Neural progenitor cell (in vitro differentiated cells): ENCODE measurements at places on chromosomes 7 and 10.
A peak's percentile ranks its signal among the peaks of the same experiment; 100 is the strongest.

- DNase-seq = no peak
These were observed 51.3 kb downstream of the IKZF1 start for GRCh38 chr7:50355817-50356178.

DNA sequence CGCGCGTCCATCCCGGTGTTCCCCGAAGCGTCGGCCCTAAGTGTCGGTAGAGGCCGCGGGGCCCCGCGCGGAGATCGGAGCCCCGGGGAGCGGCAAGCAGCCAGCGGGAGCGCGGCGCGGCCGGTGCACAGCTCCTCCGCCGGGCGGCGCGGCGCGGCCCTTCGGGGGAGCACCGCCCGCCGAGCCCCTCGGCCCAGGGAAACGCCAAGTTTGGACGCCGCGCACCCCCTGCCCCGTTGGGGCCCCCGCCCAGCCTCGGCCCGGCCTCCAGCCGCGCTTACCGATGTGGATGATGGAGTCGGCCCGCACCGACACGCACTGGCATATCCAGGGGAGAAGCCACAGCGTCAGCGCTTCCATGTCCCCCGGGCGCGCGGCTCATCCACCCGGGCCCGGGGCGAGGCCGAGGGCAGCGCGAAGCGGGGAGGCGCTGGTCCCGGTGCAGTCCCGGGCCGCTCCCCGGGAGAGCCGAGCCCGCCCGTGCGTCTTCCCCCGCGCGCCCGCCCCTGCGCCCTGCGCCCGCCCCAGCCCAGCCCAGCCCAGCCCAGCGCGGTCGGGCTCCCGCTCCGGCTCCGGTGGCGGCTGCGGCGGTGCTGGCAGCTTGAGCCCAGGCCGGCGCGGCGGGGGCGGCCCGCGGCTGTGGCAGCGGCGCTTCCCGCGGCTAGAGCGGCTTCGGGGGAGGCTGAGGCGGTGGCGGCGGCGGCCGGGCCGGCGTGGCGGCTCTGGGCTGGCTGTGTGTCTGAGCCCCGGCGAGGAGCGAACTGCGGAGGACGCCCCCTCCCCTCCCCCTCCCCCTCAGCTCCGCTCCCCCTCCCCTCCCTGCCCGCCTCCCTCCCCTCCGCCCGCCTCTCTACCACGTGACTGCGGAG, at the start of gene GRID1:
Gene GRID1 (minus strand): TSS at position 763 of the 869 bp plus-strand sequence.
- DNase-seq = peak; percentile 83

- DNase-seq = no peak
These were observed 13.4 kb downstream of the NOM1 start for GRCh38 chr7:156962897-156963296.

- no peak for DNase-seq
These were observed 275.5 kb downstream of the PLXNA4 start for GRCh38 chr7:132300599-132301277.

GRCh38 chr7:69436946-69437345, 161.3 kb upstream of the AUTS2 start:
- DNase-seq = no peak

GRCh38 chr10:86961481-86962091, 3.2 kb downstream of the SNCG start:
- DNase-seq = no peak

- DNase-seq = peak; percentile 21
These were observed 10.9 kb downstream of the GPR141 start for GRCh38 chr7:37694208-37695094.

DNA sequence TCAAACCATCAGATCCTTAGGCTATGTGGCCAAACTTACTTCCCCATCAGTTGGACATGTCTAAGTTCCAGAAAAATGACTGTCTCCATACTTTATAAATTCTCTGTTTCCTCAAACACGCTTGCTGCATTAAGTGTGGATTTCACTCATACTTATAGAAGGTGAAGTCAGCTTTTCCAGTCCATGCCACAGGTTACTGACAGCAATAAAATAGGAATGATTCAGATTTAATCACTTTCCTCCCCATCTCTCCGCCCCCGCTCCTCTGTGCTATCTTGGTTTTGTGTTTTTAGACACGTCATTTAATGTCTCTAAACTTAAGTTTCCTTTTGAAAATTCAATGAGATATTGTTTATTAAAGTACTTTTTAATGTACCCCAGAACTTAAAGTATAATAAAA, 1098.0 kb upstream of the C7orf33 start:
- DNase-seq = no peak

GRCh38 chr7:3159445-3159844, 115.8 kb upstream of the CARD11 start:
- no peak for DNase-seq

GRCh38 chr10:4088354-4089066, 303.5 kb upstream of the KLF6 start:
- DNase-seq = no peak

GRCh38 chr7:159083001-159083697, 61.5 kb downstream of the VIPR2 start:
- no peak for DNase-seq

DNA sequence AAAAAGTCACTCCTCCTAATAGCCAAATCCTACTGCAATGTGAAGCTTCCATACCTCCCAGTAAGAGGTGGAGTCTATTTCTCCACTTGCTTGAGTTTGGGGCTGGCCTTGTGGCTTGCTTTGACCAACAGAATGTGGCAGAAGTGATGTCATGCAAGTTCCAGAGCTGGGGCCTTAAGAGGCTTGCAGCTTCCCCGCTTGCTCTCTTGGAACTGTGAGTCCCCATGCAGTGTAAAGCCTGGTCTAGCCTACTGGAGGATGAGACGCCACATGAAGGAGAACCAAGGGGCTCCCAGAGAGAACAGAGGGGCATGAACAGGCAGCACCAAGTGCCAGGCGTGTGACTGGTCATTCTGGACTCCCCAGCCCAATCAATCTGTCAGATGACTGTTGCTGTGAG, 58.6 kb upstream of the OPALIN start:
- DNase-seq = peak; percentile 66

GRCh38 chr7:3861941-3862340, 560.9 kb downstream of the SDK1 start:
- DNase-seq = no peak

GRCh38 chr10:9613338-9614075, 1404.2 kb upstream of the CELF2 start:
- no peak for DNase-seq

GRCh38 chr10:111439034-111439842, 362.4 kb downstream of the ADRA2A start:
- no peak for DNase-seq

DNA sequence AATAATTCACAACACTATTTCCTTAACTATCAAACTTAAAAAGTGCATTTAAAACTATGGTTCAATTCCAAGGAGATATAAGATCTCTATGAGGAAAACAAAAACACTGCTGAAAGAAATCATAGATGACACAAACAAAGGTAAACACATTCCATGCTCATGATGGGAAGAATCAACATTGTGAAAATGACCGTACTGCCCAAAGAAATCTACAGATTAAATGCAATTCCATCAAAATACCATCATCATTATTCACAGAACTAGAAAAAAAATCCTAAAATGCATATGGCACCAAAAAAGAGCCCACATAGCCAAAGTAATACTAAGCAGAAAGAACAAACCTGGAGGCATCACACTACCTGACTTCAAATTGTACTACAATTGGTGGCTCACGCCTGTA, 159.9 kb upstream of the EEPD1 start:
- DNase-seq = no peak

- DNase-seq = no peak
These were observed 55.7 kb downstream of the ST7 start for GRCh38 chr7:117008886-117009531.

DNA sequence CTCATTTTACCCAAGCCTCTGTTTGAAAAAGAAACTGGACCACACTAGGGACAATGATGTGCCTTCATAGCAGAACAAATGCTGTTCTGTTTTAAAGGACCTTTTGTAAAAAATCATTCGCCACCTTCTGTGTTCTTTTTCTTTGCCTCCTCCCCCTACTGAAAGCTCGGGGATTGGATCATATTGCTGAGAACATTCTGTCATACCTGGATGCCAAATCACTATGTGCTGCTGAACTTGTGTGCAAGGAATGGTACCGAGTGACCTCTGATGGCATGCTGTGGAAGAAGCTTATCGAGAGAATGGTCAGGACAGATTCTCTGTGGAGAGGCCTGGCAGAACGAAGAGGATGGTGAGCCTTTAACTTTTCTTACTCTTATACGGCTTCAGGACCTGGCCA, 62.2 kb downstream of the POLL start:
- no peak for DNase-seq

DNA sequence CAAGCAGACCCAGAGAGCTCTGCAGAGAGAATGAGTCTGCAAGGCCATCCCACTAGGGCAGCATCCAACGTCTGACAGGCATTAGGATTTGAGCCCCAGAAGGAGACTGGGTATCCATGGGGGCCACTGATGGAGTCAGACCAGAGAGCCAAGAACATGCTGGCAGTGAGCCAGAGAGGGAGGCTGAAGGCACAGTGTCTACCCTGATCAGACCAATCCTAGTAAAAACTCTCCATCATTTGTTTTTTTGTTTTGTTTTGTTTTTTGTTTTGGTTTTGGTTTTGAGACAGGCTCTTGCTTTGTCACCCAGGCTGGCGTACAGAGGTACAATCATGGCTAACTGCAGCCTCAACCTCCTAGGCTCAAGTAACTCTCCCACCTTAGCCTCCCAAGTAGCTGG, 133.1 kb upstream of the LYZL2 start:
- DNase-seq = no peak

DNA sequence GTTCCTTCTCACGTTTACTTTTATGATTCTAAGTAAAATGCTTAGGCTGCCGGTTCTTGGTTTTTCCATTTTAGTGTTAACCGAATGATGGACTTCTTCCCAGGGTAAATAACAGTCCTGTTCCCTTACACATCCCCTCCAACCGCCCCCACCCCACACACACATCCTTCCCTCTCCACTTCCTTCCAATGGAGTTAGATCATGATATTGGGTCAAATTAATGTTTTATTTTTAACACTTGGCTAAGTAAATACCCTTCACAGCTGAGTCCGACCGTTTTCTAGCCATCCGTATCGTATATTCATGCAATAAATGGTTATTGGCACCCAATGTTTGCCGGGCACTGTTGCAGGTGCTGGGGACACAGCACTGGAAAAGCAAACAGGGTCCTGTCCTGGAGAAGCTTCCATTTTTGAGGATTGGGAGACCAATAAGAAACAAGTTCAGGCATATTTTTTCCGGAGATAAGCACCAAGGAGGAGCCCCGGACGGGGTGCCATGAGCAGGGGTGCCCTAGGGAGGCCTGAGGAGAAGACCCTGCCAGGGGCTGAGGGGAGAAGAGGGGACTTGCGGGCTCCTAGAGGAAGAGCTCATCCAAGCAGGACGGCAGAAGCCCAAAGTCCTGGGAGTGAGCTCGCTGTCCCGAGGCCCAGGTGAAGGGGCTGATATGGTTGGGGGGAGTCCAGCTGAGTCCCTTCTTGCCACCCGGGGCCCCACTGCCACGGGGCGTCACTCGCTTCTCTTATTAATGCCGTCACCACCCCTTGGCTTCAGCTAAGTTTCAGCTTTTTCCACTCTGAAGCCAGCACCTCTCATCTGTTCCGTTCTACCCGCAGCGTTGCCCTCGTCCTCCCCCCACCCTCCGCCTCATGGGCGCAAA, 126.0 kb upstream of the RET start:
- no peak for DNase-seq

DNA sequence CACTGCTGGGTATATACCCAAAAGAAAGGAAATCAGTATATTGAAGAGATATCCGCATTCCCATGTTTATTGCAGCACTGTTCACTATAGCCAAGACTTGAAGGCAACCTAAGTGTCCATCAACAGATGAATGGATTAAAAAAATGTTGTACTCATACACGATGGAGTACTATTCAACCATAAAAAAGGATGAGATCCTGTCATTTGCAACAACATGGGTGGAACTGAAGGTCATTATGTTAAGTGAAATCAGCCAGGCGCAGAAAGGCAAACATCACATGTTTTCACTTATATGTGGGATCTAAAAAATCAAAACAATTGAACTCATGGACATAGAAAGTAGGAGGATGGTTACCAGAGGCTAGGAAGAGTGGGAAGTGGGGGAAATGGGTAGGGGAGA, 19.3 kb downstream of the NRCAM start:
- DNase-seq = no peak

DNA sequence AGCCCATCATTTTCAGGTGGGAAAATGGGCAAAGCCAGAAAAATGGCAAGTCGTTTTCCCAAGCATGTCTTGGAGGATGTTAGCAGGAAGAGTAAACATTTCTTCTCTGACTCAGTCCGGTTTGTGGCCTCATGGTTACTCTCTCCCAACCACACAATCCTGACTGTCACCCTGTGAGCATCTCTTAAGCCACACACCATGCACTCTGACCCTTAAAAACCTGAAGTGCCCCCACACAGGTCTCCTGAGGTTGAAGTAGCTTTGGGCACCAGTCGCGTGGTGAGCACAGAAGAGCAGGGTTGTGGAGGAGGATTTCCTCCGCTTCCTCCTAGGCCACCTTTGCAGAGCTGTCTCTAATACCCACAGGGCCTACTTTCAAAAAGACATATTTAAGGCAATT, 387.3 kb upstream of the NPVF start:
- no peak for DNase-seq

DNA sequence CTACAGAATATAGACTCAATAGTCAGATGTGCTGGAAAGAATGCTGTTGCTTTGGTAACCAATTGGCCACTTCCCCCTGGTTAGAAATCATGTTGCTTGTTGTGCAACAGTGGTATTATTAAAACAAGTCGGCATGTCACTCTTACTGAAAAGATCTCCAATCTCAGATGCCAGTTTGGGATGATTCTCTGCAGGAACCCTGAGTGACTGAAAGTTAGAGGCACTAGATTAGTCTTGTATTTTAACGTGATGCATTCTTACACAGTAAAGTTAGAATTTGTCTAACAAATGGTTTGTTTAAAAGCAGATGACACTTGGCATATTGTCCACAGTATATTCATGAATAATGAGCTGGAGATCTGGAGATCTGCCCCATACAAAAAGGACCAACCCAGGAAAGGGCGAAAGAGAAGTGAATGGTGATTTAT, 287.6 kb downstream of the TWIST1 start:
- DNase-seq = no peak

GRCh38 chr10:15672469-15672868, 47.3 kb downstream of the ITGA8 start:
- DNase-seq = no peak

GRCh38 chr7:101488826-101489572, 126.3 kb downstream of the COL26A1 start:
- no peak for DNase-seq

DNA sequence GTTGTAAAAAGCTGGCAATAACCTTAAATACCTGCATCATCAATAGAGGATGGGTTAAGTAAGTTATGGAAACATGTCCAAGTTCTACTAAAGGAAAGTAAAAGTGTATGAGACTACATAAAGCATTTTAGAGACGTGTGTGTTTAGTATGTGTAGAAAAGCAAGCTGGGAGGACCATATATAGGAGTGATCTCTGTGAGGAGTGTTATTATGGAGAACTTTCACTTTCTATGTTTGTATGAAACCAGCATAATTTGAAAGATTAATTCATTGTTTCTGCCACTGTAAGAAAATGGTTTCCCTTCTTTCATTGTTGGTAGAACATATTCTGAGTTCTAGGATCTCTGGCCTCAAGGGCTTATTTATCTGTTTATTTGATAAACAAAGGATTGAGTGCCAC, 19.2 kb upstream of the PDLIM1 start:
- no peak for DNase-seq

- no peak for DNase-seq
These were observed 13.2 kb upstream of the CAMK2B start for GRCh38 chr7:44338600-44338999.
